T-helper 2 cell treated with Interferon-gamma antibody and Interleukin-4, amounts not matched to agents 5 μg/mL and 100 μg/mL, for 36 hours (primary cell): ENCODE measurements at places on chromosomes 16 and 17.
A peak's percentile ranks its signal among the peaks of the same experiment; 100 is the strongest.

DNA sequence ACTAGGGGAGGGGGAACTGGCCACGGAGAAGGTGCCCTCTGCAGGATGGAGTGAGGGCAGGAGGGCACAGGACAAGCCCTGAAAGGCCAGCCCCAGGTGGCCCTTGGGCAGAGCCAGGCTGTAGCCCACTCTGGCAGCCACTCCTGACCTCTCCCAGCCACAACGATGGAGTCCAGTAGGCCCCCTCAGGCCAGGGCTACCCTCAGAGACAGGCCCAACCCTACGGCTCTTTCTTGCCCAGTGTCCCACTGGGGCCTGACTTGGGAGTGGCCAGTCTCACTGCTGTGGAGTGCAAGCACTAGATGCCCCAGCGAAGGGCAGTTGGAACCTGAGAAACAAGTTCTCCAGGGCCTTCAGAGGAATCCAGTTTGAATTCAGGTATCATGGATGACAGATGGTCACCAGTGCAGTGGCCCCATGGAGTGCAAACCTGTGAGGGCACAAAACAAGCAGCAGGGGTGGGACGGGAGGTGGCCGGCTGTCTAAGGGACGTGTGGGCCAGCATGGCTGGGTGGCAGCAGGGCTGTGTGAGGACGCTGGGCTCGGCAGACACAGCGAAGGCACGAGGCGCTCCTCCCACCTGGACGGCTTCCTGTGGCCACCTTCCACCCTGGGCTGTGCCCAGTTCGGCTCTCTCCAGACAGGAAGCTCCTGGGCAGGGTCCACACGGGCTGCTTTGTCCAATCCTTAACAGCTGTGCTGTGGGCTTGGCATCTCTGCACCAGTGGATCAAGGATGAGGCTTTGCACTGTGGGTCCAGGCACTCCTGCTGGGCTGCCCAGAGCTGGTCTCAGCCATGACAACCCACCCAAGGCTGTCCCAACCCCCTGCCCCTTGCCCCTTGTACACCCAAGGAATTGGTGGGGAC, 72.1 kb downstream of the AMFR start:
- DNase-seq = no peak

DNA sequence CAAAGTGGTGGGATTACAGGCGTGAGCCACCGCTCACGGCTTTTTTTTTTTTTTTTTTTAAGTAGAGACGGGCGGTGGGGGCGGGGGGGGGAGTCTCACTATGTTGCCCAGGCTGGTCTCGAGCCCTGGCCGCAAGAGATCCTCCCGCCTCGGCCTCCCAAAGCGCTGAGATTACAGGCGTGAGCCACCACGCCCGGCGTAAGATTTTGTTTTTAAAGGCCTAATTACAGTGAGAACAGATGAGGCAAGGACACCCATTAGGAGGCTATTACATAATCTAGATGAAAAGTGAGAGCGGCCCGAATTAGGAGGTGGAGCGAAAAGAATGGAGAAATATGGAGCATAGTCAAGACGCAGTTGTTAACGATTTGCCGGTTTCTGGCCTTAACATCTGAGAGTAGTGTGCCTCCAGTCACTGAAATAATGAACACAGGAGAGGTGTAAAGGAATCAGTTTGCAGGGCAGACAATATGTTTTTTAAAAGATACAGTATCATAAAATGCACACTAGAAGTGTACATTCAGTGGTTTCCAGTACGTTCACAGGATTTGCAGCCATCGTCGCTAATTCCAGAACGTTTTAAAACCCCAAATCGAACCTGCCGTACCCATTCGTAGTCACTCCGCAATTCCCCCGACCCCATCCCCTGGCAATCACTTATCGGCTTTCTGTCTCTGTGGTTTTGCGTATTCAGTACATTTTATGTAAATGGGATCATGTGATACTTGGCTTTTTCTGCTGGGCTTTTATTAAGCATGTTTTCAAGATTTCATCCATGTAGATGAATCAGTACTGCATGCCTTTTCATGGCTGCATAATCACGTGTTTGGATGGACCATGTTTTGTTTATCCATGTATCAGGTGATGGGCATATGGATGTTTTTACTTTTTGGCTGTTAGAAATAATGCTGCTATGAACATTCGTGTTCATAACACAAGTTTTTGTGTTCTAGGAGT, 1.4 kb upstream of the SLX4 start:
- no peak for DNase-seq

GRCh38 chr16:24671455-24671954, 57.9 kb upstream of the TNRC6A start:
- no peak for DNase-seq

- DNase-seq = no peak
These were observed 26.5 kb upstream of the C16orf87 start for GRCh38 chr16:46857368-46857945.

DNA sequence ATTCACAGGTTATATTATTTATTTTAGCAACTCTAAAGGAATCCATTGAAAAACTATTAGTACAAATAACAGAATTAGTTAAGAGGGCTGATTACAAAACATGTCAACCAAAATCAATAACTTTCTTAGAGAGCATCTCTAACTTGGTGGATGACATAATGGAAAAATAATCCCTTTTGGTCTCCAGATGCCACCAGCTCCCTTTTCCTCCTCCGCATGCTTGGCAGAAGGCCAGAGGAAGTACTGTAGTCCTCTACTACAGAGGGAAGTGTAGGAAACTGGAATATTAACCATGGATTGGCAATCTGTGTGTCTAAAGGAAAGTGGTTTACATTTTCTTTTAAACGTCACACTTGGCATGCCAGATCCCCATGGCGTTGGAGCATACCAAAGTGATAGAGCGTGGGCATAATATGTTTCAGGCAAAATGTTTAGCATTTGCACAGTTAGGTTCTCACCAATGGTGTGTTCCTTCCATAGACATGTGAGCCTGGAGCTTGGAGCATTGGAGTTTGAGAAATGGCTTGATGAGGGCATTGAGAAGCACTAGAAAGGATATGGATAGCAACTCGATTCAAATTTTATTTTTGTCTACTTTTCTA, 106.3 kb downstream of the PRKCB start:
- DNase-seq = no peak

GRCh38 chr16:87762071-87762571, 3.7 kb downstream of the KLHDC4 start:
- no peak for DNase-seq

GRCh38 chr16:20884240-20884556, 16.0 kb downstream of the DCUN1D3 start:
- DNase-seq = peak; percentile 60

GRCh38 chr16:54652201-54652770, 278.4 kb upstream of the IRX5 start:
- DNase-seq = no peak

DNA sequence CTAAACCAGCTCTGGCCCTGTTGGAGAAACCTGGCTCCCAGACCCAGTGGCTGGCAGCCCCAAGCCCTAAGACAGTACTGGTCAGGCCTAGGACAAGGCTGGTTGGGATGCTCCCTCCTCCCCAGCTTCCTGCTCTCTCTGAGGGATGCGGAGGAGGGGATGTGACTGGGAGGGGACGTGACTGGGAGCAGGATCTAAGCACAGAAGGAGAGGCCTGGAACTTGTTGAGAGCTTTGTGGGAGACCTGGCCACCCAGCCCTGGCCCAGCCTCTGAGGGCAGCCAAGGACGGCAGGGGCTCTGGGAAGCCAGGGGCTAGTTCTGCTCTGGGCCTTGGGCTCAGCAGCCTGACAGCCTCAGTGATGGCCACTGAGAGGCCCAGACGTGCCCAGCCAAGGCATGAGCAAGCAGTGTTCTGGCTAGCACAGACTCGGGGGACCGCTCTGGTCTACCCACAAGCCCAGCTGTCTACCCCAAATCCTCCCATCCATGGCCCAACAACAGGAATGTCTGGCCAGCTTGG, 22.8 kb downstream of the ATP6V0D1 start:
- no peak for DNase-seq

GRCh38 chr17:77620282-77620681, 338.2 kb upstream of the TNRC6C start:
- no peak for DNase-seq

GRCh38 chr17:4124999-4125398, 17.8 kb downstream of the ZZEF1 start:
- no peak for DNase-seq

DNA sequence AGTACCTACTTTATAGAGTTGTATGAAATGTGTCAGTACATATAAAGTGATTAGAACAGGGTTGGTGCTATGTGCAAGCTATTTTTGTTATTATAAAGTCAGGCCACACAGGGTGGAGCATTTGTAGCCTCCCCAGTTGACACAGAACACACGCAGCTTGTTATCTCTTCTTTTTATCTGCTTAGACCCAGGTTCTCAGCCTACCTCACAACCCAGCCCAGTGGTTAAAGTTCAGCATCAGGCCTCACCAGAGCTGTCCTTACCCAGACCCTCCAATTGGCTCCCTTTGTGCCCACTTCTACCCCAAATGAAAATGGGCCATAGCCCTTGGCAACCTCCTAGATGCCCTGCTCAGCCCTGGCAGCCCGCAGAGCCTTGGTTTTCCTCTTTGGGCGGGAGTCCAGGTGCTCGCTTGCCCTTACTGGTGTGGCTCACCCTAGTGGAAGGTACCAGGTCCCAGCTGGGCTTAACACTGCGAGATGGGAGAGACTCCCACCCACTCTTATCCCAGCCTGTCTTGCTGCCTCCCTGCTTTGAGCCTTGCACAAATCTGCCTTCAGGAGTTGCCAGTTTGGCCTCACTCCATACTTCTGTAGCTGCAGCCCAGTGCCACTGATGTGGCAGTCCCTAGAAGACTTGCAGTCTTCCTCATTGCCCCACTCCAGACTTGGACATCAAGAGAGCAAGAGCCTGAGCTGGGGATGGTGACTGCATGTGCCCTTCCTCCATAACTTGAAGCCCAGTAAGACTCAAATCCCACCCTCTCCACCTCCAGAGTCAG, 1.1 kb upstream of the PIGS start:
- DNase-seq = no peak

DNA sequence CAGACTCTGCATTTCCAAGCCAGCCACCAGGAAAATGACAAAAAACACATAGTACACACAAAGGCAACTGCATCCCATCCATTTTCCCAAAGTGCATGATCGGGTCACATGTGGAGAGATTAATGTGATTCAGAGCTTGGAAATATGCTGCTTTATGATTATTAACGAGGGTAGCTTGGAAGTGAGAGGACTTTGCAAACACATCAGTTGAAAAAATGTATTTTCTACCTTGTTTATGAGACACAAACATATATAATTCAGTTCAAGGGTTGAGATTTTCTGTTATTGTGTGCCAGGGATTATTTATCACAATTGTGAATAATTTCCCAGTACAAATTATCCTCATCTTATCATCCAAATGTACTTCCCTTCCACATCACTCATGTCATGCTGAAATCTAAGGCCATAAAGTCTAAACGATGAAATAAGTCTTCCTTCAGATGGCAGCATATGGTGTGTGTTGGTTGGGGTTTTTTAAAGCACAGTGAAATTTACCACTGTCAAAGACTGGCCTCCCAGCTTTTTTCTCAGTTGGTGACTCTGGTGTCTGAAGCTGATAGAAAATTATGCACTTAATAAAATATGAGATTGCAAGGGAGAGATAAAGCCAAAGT, 104.7 kb upstream of the ADAMTS18 start:
- no peak for DNase-seq

DNA sequence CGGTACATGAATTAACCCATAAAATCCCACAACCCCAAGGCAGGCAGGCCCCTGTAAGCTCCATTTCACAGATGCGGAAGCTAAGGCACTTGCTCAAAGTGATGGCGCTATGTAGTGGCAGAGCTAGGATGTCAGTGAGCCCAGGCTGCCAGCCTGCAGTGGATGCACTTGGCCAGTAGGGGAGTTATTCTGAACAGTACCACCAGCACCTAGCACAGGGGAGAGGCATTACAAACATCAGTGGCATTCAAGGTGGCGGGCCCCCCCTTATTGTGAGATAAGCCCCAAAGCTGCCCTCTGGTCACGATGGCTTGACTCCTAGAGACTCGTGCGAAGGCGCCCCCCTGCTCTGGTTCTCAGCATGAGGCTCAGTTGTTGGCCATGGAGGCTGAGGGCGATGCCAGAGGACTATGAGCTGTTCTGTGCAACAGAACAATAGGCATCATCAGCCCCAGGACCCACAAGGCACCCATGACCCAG, 33.8 kb downstream of the GTF3C1 start:
- peak; percentile 10 for DNase-seq

GRCh38 chr16:80231888-80232287, 308.9 kb upstream of the DYNLRB2 start:
- DNase-seq = peak; percentile 47

DNA sequence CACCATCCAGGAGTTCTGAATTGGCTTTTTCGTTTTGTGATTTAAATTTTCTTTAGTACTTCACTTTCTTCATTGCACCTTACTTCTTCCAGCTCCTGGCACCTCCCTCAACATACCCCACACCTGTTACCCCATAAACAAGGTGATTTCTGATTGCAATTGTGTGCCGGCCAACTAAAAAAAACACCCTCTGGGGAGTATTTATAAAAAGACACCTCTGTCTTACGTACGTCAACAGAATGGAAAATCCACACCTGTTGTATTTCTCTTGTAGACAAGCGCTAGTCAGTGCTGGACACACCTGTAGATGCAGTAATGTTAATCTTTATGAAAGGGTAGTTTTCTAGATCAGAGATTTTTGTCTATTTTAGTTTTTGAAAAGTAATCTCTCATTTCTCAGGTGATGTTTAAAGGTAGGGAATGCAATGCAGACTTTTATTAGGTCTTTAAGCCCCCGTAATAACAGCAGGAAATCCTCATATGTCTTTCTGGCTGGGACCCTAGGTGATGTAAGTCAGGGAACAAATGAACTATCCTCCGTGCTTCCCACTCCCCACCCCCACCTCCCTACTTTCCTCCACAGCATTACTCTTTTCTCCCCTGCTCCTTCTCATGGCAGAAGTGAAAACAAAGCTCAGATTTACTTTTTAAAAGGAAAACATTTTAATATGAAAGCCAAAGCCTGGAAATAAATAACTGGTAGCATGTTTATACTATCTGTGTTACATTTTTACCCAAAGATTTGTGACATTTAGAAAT, 4.2 kb downstream of the MSI2 start:
- no peak for DNase-seq

GRCh38 chr17:77371888-77372443, 231.2 kb downstream of the SEC14L1 start:
- no peak for DNase-seq

- DNase-seq = no peak
These were observed 17.8 kb upstream of the GINS2 start for GRCh38 chr16:85706449-85707034.

DNA sequence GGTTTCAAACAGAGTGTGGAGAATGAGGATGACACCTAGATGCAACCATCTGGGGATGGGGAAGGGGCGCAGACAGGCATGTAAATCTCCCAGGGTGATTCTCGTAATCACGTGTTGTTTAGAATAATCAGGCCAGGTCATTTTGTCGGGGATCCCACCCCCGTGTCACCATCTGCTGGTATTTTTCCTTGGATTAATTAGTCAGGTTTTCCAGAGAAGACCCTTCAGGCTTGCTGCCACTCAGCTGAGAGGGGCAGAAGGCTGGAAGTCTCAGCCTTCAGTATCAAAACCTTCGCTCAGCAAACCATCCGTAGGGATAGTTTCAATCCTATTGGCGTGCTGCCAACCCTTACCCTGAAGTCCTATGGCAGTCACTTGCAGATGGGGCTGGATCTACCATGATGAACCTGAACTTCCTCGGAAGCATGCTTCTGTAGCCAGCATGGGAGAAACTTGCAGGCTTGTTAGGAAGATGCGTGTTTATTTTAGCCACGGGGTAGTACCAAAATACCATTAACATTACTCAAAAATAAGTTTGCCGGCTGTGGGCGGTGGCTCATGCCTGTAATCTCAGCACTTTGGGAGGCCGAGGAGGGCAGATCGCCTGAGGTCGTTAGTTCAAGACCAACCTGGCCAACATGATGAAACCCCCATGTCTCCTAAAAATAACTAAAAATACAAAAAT, 7.5 kb upstream of the ADCY9 start:
- DNase-seq = no peak

- DNase-seq = no peak
These were observed 190.9 kb downstream of the RAB11FIP4 start for GRCh38 chr17:31582151-31582907.
